Muscle of back (tissue), 13 donors: ENCODE measurements at places on chromosomes 2 and 18.

DNA sequence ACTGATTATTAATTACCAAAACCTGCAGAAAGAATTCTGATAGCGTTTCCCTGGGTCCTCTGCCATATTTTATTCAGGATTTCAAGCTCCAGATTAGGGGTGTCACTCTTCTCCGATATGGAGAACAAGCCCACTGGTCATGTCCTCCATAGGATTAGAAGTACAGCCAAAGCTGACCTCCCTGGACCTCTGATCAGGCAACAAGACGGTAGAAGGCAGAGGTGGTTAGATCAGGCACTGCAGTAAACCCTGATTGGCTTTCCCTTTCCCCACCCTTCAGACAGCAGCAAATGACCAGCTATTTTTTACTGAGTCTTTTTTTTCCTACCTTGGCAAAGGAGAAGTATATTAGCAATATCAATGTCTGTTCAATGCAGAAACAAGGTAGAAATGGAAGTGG is 37.7 kb downstream of the SPC25 start:
- no peak for DNase-seq

- no peak for DNase-seq
These were observed 207.0 kb upstream of the CCDC68 start for GRCh38 chr18:55166260-55166598.

DNA sequence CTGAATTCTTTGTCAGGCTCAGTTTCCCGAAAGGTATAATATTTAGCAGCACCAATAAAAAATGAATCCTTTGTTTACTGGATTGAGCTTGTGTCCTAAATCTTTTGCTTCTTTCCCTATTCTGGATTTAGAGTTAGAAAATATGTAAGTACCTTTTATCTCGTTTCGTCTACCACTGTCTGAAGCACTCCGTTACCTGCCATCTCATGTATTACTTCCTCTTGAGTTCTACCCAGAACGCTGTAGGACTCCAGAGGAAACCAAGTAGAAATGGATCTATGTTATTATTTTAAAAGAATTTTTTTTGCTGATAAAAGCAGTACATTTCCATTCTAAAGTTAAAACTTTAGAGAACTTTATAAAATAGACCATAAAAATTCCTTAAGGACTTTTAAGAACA is 13.5 kb downstream of the ANKRD12 start:
- no peak for DNase-seq

GRCh38 chr18:26468931-26469340 is 79.4 kb downstream of the KCTD1 start:
- no peak for DNase-seq

- peak; percentile 44 for DNase-seq
These were observed 5.8 kb upstream of the ONECUT2 start for GRCh38 chr18:57429167-57430078.

GRCh38 chr18:38718365-38718901 is 1152.8 kb upstream of the CELF4 start:
- no peak for DNase-seq

DNA sequence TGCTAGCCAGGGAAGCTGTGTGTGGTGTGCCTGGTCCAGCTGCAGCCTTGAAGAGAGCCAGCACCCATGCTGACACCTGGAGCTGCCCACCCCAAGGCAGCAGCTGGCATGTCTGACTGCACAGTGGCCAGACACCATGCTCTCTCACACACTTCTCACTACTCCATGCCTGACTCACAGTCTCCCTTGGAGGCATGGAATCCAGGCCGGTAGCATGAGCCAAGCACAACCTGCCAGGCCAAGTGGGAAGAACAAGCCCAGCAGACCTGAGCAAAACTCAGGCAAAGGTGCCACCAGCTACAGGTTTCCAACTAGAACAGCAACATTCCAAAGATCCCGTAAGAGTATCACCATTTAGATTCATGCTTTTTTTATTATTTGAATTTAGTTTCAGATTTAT is 625.3 kb upstream of the LRRTM4 start:
- no peak for DNase-seq

- no peak for DNase-seq
These were observed 140.1 kb upstream of the SMAD7 start for GRCh38 chr18:49090901-49091300.

GRCh38 chr2:111667542-111668273 is 216.3 kb downstream of the ANAPC1 start:
- no peak for DNase-seq

DNA sequence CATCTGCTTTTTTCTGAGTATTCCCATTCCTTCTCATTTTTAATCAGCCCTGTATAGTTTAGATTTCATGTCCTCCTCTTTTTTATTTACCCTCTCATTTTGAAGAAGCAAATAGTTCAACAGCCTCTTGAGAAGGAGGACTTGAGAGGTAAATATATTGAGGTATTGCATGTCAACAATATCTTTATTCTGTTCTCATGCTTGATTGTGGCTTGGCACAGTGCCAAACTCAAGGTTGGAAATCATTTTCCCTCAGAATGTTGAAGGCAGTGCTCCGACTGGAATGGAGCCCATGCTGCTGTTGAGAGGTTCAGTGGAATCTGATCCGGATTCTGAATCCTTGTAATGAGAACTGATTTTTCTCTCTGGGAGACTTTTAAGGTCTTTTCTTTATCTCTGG is 31.0 kb upstream of the GALNT3 start:
- peak; percentile 32 for DNase-seq

GRCh38 chr2:101360232-101360631 is 27.1 kb downstream of the CREG2 start:
- DNase-seq: no peak

GRCh38 chr2:144356402-144356801 is 163.5 kb downstream of the ZEB2 start:
- no peak for DNase-seq

- DNase-seq: no peak
These were observed 36.5 kb upstream of the GLS start for GRCh38 chr2:190843890-190844699.

GRCh38 chr2:172484253-172484652 is 56.9 kb downstream of the ITGA6 start:
- no peak for DNase-seq
